Activated T-helper 1 cell treated with anti-CD3 and anti-CD28 coated beads, Interleukin-2, amount 50 U/mL, for 16 hours (primary cell): ENCODE measurements at places on chromosomes 7 and 10.
A peak's percentile ranks its signal among the peaks of the same experiment; 100 is the strongest.

DNA sequence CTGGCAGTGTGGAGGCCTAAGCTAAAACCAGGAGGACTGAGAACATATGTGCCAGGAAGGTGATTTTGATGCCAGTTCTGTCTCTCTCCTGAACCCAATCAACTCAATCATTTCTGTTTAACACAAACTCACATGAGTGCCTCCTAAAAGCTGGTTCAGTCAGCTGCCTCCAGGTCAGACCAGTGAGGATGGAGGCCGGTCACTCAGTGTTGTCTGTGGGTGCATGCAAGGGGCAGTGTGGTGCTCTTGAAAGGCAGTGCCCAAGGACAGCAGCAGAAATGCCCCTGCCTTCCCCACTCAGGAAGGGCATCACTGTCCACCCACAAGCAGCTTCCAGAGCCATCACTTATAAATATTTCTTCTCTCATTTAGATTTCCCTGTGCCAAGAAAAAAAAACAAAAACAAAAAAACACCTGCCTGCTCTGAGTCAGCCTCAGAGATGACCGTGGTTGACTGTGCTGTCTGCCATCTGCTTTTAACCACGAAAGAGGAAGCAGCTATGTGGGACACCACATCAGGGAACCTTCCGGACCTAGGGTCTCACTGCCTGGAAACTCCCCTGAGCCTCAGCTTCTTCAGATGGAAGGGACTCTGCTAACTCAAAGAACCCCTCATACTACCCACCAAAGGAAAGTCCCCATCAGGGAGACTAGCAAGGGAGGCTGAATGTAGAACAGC is 39.1 kb downstream of the VOPP1 start:
- DNase-seq, result peak; percentile 30

DNA sequence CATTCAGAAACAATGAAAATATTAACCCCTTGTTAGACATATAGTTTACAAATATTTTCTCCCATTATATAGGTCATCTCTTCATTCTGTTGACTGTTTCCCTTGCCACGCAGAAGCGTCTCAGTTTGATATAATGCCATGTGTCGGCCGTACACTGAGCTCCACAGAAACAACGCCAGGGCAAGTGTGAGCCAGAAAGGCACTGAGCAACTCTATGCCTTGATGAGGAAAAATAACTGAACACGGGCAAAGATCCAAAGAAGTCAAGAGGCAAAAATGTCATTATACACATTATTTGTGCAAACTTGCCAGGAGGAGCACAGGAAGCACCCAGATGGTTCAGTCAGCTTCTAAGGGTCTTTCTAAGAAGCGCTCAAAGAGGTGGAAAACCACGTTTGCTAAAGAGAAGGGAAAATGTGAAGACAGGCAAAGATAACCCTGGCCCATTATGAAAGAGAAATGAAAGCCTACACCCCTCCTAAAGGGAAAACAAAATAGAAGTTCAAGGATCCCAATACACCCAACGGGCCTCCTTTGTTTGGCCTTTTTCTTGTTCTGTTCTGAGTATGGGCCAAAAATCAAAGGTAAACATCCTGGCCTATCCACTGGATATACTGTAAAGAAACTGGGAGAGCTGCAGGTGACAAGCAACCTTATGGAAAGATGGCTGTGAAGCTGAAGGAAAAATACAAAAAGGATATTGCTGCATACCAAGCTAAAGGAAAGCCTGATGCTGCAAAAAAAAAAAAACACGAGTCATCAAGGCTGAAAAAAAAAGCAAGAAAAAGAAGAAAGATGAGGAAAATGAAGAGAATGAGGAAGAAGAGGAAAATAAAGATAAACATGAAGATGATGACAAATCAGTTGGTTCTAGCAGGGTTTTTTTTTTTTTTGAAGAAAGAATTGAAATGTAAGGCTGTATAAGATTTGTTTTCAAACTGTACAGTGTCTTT is 15.5 kb downstream of the ARHGAP12 start:
- no peak for DNase-seq

- DNase-seq, result no peak
Observed at GRCh38 chr7:48943279-48943990, 19.1 kb downstream of the CDC14C start.

DNA sequence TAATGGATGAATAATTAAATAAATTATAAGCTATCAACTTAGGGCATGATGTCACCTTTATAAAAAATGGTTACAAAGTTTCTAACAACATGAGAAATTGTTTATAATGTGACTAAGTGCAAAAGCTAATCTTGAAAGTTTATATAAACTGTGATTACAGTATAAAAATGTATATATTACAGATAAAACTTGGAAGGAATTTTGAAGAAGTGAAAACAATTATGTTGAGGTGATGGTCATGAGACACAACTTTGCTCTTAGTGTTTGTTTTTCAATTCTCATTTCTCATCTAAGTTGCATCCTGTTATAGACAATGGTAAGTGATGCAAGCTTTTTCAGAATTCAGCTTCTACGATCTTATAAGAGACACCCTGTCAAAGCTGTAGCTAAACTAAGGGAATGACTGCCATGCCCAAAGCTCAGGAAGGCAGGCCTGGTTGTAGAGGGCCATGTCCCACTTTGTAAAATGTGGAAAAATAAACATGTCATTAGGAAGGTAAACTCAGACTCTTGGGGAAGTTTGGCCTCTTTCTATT is 23.9 kb downstream of the MACC1 start:
- DNase-seq, result no peak

GRCh38 chr10:70815504-70816219 is at the start of gene SGPL1:
SGPL1 (plus strand) TSS chr10:70815948; CDS start chr10:70816854, 906 bp downstream.
- peak; percentile 69 for DNase-seq

DNA sequence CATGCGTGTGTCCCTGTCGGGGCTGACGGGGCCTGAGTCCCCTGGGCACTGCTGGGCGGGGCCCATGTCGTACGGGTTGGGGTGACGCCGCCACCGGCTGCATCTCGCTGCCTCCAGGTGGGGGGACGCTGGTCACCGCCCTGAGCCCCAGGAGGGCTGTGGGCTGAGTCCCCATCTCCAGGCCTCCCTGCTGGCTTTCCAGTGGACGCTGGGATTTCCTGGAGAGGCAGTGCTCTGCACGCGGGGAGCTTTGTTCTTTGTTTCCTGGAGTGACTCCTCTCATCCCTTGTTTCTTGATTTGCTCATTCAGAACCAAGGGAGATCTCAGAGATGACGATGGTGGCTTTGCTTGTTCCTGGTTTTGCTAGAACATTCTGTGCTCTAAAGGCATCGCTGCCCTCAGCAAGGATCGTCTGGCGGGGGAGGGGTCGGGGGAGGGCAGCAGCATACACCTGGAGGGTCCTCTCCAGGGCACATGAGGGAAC is 21.0 kb downstream of the PWWP2B start:
- DNase-seq, result no peak

- DNase-seq, result no peak
Observed at GRCh38 chr10:92407305-92408016, 116.5 kb downstream of the MARCHF5 start.

DNA sequence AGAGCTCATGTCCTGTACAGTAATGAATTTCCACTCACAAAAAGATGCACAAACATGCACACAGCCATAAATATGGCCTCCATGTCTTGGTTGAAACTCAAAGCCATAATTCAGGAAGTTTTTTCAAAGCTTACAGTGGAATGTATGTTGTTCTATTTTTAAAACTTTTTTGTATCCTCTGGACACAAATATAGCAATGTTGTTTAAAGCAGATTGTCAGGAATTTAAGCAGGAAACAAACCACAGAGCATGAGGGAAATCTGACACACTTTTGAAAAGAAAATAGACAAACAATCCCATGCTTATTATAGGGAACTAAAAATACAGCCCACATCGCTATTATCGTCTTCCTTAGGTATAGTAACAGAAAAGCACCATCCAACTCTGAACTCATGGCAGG is 21.5 kb downstream of the LRRN3 start:
- DNase-seq, result no peak

- no peak for DNase-seq
Observed at GRCh38 chr7:102967798-102968197, 55.0 kb downstream of the LRRC17 start.

DNA sequence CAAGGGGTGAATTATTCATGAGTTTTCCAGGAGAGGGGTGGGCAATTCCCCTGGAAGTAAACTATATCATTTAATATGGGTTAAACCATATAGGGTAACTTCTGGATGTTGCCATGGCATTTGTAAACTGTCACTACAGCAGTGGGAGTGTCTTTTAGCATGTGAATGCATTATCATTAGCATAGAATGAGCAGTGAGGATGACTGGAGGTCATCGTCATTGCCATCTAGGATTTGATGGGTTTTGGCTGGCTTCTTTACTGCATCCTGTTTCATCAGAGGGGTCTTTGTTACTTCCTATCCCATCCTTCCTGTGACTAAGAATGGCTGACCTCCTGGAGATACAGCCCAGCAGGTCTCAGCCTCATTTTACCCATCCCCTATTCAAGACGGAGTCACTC is 139.5 kb upstream of the PRKCQ start:
- DNase-seq, result no peak

DNA sequence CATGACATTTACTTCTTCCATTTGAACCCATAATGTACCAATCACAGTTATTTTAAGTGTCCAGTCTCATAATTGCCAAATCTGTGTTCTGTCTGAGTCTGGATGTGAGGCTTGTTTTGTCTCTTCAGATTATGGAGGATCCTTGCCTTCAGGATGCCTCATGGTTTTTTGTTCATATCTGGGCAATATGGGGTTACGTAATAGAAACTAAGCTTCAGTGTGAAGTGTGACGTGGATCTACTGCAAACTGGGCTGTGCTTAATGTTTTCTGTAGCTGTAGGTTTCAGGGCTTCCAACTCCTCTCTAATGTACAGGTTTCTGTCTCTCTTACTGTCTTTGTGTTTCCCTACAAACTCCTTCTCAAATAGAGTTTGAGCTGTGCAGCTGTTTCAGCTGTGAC is 223.7 kb upstream of the ADARB2 start:
- DNase-seq, result no peak

DNA sequence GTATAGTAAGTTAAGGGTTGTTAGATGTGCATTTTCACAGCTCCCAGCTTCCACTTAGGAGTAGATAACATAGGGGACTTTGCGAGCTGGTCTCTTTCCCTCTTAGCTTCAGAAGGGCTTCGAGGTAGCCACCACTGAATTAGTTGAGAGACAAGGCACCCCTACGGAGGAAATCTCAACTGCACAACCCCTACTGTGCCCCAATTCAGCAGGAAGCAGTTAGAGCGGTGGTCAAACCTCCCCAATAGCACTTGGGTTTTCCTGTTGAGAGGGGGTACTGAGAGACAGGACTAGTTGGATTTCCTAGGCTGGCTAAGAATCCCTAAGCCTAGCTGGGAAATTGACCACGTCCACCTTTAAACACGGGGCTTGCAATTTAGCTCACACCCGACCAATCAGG is 1.1 kb upstream of the HERPUD2 start:
- no peak for DNase-seq

DNA sequence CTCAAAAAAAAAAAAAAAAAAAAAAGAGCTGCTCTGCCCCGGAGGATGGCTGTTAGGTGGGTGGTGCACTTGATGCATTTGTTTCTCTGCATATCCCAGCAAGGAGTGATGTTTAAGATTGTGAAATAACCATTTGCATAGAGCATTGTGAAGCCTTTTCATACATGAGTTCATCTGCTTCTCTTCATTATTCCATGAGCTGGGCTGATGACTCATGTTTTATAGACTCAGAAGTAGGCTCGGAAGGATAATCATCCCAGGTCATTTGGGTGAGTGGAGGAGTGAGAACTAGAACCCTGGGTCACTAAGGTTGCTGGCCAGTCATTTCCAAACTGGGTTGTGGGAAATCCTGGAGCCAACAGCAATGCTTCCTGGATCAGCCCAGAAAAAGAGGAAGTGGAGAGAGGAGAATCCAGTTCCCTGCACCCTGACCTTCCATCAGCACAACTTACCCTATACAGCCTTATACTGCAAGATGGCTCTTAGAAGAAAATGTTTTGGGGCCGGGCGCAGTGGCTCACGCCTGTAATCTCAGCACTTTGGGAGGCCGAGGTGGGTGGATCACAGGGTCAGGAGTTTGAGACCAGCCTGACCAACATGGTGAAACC is 45.3 kb downstream of the TACC2 start:
- no peak for DNase-seq

GRCh38 chr7:83684928-83685327 is 36.0 kb upstream of the SEMA3E start:
- no peak for DNase-seq

DNA sequence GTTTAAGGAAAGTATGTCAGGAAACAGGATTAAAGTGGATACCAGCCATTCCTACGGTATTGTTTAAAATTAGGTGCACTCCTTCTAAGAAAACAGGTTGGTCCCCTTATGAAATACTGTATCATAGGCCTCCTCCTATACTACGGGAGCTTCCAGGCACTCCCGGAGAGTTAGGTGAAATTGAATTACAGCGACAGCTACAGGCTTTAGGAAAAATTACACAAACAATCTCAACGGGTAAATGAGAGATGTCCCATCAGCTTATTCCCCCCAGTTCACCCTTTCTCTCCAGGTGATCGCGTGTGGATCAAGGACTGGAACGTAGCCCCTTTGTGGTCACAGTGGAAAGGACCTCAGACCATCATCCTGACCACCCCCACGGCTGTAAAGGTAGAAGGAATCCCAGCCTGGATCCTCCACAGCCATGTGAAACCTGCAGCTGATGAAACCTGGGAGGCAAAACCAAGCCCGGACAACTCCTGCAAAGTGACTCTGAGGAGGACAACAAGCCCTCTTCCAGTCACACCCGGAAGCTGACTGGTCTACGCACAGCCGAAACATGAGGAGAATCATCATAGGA is 25.1 kb upstream of the GHITM start:
- DNase-seq, result no peak

DNA sequence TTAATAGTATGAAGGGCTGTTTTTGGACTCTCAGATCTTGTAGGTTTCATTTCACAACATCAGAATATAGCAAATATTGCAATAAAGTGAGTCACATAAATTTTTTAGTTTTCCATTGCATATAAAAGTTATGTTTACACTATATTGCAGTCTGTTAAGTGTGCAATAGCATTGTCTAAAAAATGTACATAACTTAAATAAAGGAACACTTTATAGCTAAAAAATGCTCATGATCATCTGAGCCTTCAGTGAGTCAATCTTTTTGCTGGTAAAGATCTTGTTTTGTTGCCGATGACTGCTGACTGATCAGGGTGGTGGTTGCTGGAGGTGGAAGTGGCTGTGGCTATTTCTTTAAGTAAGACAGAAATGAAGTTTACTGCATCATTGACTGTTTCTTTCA is 42.0 kb downstream of the ABCA13 start:
- DNase-seq, result no peak
